ENCODE measurements at places on chromosomes 7 and 10. TPM values are rescaled to one million over a fixed set of nuclear protein-coding genes. Genes with fewer than 3 reads are reported as not detected.
A peak's percentile ranks its signal among the peaks of the same experiment; 100 is the strongest.

Gene MUC12
- total RNA-seq, result 0.88 TPM

Gene INMT
- total RNA-seq, result 131 TPM

Gene POP7
- total RNA-seq, result 17.9 TPM

Gene ZNRF2
- 15.3 TPM for total RNA-seq

Gene AKR1C4
- total RNA-seq, result not detected

Gene PALD1
- total RNA-seq, result 10.7 TPM

Gene CLRN3
- total RNA-seq, result not detected

Gene SLC29A4
- total RNA-seq, result 0.88 TPM

Gene PPP1R3C
- total RNA-seq, result 94.6 TPM

- no peak for DNase-seq
Measured at GRCh38 chr7:66696774-66697191, 43.8 kb upstream of the RABGEF1 start.

- no peak for DNase-seq
Measured at GRCh38 chr10:60031664-60032063, 125.3 kb upstream of the CCDC6 start.

GRCh38 chr7:158377800-158378623 is 209.6 kb downstream of the PTPRN2 start:
- DNase-seq, result peak; percentile 46

- no peak for DNase-seq
Measured at GRCh38 chr7:34889951-34890350, 147.3 kb downstream of the DPY19L1 start.

DNA sequence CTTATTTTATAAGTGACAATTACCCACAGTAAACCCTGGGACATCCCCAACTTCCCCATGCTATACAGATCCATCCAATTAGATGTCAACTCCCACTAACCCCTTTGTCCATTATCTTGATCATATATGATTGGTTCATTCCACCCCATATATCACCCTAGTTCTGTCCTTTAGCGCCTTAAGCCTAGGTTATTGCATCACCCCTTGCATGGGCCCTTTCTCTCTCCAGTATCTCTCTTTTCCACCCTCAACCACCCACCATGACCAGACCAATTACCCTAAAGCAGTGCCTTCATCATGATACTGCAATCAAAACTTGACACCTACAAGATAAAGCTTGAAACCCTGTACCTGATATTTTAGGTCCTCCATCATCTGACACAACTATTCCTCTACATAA is 37.9 kb upstream of the GATAD1 start:
- no peak for DNase-seq

- no peak for DNase-seq
Measured at GRCh38 chr10:53754596-53755250, 982.1 kb upstream of the MBL2 start.

GRCh38 chr10:82171899-82172298 is 296.9 kb downstream of the NRG3 start:
- no peak for DNase-seq

DNA sequence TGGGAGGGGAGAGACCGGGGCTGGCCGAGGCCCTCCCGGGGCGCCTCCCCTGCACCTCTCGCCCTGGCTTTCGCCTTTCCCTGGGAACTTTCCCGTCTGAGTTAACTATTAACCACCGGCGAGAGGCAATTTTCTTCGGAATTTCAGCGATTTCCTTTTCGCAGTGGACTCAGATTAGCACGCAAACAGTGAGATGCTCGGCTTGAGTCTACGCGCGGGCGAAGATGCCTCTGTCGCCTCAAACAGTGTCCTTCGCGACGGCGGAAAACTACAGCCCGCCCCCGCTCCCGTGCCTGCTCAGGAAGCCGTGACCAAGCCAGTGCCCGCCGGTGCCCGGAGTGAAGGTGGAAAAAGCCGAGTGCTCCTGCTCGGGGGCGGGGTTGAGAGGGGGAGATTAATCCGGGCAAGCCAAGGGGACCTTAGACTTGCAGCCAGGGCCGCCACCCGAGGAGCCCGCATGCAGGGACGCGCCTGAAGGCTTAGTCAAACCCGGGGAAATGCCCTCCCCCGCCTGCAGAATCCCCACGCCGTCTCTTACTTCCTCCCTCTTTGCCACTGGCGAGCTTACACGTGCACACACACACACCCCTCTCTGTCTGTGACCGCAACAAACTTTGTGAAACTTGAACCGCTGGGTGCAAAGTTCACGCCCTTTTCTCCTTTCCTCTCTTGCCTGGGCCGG is 14.5 kb upstream of the PAX2 start:
- no peak for DNase-seq

DNA sequence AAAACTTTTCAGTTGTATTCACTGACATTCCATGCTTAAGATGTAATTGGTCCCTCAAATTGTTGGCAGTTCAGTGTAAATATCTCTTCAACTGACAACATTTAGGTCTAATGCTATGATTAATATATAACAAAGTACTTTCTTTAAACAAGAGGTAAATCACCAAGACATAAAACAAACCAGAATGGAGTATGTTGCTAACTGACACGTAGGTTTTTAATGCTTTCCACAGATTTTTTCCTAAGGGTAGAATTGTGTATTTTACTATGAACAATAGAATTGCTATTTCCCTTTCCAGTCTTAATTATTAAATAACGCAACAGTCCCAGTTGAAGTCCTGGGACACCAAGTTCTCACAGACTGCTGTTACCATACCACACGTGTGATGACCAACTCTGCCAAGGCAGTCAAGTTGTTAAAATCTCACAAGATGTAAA is 4.1 kb downstream of the JCAD start:
- DNase-seq, result no peak

- DNase-seq, result no peak
Measured at GRCh38 chr7:141122736-141123135, 48.9 kb downstream of the TMEM178B start.

- peak; percentile 93 for DNase-seq
Measured at GRCh38 chr10:100529475-100530298, at the start of gene NDUFB8. TSS of gene NDUFB8 (minus strand) at chr10:100529871. CDS start at chr10:100529851, 20 bp downstream.

DNA sequence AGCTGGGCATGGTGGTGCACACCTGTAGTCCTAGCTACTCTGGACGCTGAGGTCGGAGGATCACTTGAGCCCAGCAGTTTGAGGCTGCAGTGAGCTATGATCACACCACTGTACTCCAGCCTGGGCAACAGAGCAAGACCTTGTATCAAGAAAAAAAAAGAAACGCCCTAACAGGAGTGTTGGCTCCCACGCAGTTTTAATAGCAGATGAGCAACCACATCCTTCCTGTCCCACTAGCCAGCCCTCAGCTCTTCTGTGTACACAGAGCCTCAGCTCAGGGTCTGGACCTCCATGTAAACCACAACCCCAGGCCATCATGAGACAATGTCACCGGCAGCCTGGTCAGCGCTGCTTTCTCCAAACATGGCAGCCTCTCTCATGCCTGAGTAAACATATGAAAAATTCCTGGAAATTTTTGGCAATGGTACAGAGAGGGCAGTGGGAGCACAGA is 108.2 kb downstream of the PIP4K2A start:
- DNase-seq, result peak; percentile 69

DNA sequence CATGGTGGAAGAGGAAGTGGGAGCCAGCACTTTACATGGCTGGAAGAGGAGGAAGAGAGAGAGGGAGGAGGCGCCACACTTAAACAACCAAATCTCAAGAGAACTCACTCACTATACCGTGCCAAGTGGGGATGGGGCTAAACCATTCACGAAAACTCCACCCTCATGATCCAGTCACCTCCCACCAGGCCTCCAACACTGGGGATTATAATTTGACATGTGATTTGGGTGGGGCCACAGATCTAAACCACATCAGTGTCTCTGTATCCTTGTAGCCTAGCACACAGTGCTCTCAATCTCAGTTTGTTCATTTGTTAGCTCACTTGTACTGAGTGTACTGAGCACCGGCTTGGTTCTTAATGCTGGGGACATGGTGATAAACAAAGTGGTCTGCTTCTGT is 228.3 kb downstream of the BUB3 start:
- DNase-seq, result no peak

DNA sequence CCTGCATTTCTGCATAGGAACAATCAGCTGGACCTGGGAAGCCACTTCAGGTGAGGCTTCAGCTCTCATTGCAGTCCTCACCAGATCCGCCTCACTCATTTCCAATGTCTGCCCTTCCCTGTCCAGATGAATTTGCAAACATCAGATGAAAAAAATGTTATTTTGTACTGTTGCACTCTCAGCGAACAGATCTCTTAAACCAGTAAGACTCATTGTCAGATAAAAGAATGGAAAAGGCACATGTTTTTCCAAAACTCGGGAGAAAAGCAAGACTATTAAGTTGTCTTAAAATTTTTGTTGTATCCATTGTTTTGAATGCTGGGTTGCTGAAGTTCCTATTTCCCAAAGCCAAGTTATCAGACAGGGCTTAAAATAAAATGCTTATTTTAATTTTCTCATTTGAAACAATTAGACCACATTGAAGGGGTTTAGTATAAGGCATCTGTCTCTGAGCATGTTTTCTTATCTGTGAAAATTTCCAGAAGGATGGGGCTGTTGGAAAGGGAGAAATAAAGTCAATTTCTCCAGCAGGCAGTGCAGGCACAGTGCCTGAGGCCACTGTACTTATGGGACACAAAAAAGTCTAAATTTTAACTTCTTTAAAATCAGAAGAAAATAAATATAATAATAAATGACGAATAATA is 396.8 kb downstream of the KCNMA1 start:
- DNase-seq, result no peak

DNA sequence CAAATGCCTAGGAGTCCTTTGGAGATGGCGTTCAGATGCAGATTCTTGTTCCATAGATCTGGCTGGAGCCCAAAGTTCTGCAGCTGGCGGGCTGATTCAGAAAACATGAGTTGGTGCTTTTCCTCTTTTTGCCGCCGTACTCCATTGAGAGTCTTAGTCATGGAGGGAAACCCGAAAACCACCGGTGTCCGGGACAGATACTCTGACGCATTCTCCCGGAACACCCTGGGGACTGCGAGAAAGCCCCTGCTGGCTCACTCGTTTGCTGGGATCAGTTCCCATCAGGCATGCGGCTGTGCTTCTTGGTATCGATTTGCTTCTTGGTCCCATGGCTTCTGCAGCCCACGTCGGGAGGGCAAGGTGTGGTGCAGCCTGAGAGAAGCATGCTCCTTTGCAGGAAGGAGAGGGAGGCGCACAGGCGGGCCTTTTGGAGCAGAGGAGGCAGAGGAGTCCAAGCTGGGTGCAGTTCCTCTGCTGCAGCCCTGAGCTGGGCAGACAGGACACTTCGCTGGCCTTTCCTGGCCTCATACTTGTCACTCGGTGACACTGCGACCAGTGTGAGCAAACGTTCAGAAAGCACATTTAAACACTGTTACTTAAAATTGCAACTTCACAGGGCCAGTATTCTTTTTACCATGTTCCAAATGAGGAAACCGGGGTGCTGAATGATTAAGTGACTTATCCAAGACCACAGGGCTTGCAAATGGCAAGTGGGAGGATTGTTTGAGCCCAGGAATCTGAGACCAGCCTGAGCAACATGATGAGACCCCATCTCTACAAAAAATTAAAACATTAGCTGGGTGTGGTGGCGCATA is 30.6 kb upstream of the PFKFB3 start:
- peak; percentile 86 for DNase-seq

- DNase-seq, result no peak
Measured at GRCh38 chr10:22438711-22439110, 93.4 kb downstream of the SPAG6 start.

DNA sequence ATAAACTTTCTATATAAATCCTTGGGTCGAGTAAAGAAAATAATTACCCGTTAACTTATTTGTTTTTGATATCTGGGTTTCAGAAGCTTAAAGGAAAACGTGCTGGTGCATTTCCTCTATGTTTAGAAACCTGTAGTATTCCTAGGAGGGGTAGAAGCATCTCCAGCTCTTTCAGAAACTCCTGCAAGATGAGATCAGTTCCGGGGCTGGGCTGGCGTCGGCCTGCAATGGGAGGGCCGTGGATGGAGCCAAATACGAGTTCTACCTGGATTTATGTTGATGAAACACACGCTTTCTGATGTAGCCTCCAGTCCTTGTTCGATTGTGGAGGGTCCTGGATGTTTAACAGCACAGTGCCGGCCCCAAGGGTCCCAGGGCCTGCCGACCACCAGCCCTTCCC is 35.8 kb upstream of the DIP2C start:
- no peak for DNase-seq

DNA sequence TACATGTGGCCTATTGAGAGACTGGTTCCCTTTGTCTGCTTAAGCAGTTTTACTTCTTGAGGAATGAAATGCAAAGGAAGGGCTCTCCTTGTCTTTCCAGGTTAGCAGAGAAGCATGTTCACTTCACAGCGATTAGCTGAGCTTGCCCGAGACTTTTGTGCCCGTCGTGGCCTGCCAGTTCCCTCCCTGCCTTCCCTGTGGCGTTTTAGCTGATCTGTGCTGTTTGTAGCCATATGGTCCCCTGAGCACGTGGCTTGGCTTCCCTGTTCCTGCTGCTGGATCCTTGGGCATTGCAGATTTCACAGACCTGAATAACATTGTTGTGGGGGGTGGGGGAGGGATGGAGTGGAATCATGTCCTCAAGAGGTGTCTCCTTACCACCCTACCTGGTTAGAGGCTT is 61.8 kb downstream of the SND1 start:
- DNase-seq, result peak; percentile 40

DNA sequence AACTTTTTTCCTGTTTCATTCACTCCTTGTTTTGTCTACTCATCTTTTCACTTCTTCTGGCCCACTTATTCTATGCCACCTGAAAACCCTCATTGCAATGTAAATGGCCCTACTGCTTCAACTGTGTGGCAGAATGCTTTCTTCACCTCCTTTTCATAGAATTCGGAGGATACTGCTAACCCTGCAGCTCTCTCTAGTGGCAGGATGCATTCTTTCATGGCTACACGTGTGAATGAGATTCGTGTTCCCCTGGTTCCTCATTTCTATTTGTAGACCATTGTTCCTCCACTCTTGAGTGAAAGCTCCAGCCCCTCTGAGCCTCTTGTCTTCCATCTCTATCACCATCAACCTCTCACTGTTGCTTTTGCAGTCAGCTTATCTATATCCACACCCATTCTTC is 20.9 kb upstream of the CYP26C1 start:
- no peak for DNase-seq

- no peak for DNase-seq
Measured at GRCh38 chr10:120506674-120507073, 49.6 kb downstream of the PLPP4 start.

Measured in aorta (tissue), 5 donors.